Thoracic aorta endothelial cell (primary cell): ENCODE measurements at places on chromosomes 1 and 21. TPM values are rescaled to one million over a fixed set of nuclear protein-coding genes. Genes with fewer than 3 reads are reported as not detected.

Gene SHE
- total RNA-seq: 77.0 and 88.4 TPM in 2 replicates

Gene TLR5
- 0.27 and 0.72 TPM in 2 replicates for total RNA-seq

Gene KRTAP19-3
- total RNA-seq: not detected in 2 replicates

Gene PTGFR
- under 0.01 and 0.14 TPM in 2 replicates for total RNA-seq

Gene KCNT2
- 0.57 and 0.66 TPM in 2 replicates for total RNA-seq

Gene TAL1
- 35.5 and 36.8 TPM in 2 replicates for total RNA-seq

Gene NTNG1
- total RNA-seq: 0.13 and 1.0 TPM in 2 replicates

Gene RGS4
- total RNA-seq: 140 and 418 TPM in 2 replicates

Gene RNU1-1
- under 0.01 TPM in 2 replicates for total RNA-seq

Gene TMCO2
- total RNA-seq: not detected in 2 replicates

Gene UBE2U
- not detected in 2 replicates for total RNA-seq

Gene FCGR3A
- not detected in 2 replicates for total RNA-seq

Gene CYP4Z1
- not detected in 2 replicates for total RNA-seq

Gene CDK18
- total RNA-seq: 0.13 and 0.22 TPM in 2 replicates

Gene RBM8A
- total RNA-seq: 141 and 152 TPM in 2 replicates

Gene ZMYND12
- total RNA-seq: 0.53 and 0.79 TPM in 2 replicates

Gene LCE1C
- total RNA-seq: not detected in 2 replicates

Gene SELENBP1
- 11.3 and 12.1 TPM in 2 replicates for total RNA-seq

Gene GBP4
- total RNA-seq: 2.9 and 3.6 TPM in 2 replicates

Gene LCA5L
- total RNA-seq: 0.80 and 1.6 TPM in 2 replicates

Gene HORMAD1
- total RNA-seq: 0.29 TPM in 1 of 2 replicates, not detected in the other

Gene ASCL5
- total RNA-seq: not detected in 2 replicates

Gene GABRD
- not detected in 2 replicates for total RNA-seq

Gene KCNE1
- 0.27 and 0.29 TPM in 2 replicates for total RNA-seq

Gene SIPA1L2
- 19.4 and 23.1 TPM in 2 replicates for total RNA-seq

Gene HMCN1
- total RNA-seq: 9.6 and 15.4 TPM in 2 replicates

Gene HFM1
- total RNA-seq: 0.40 and 0.79 TPM in 2 replicates

Gene CYYR1
- 12.2 and 15.5 TPM in 2 replicates for total RNA-seq
